A549 (cell line): ENCODE measurements at places on chromosomes 5 and 9. TPM values are rescaled to one million over a fixed set of nuclear protein-coding genes. Genes with fewer than 3 reads are reported as not detected.

Gene RASEF
- polyA plus RNA-seq = 4.7 to 5.3 TPM (median 5.1 TPM) in 3 replicates

Gene POU5F2
- polyA plus RNA-seq = not detected in 3 replicates

Gene EPB41L4A
- 1.3 to 1.8 TPM (median 1.7 TPM) in 3 replicates for polyA plus RNA-seq

Gene STXBP1
- 16.1 to 22.6 TPM (median 19.8 TPM) in 3 replicates for polyA plus RNA-seq

Gene TRPM6
- 1.5 to 1.8 TPM (median 1.5 TPM) in 3 replicates for polyA plus RNA-seq

Gene IFNA2
- polyA plus RNA-seq = not detected in 3 replicates

Gene RALGPS1
- 3.0 to 5.0 TPM (median 3.9 TPM) in 3 replicates for polyA plus RNA-seq

DNA sequence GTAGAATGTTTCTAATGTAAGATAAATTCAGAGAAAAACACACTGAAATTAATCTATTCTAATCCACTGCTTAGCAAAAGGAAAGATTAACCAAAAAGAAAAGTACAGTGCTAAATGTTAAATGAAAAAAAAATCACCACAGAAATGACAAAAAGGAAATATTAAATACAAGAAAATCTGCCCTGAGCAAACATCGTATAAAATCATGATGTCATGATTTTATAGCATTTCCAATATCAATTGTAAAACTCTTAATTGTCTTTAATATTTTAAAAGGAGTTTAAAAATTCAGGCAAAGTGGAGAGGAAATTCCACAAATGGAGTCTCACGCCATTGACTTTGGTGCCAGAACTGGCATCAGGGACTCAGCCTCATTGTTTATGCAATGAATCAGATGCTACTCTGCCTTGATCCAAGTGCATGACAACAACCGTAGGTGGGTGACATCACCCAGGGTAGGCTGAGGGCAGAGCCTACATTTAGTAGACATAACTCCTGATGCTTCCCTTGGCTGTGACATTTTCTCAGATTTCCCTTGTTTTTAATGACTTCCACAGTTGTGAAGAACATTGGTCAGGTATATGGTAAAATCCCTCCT is 696.8 kb downstream of the SEMA5A start:
- no peak for DNase-seq

GRCh38 chr5:122490718-122491117 is 178.7 kb downstream of the SNCAIP start:
- no peak for DNase-seq

GRCh38 chr9:90969021-90969675 is 167.5 kb downstream of the SYK start:
- no peak for DNase-seq

DNA sequence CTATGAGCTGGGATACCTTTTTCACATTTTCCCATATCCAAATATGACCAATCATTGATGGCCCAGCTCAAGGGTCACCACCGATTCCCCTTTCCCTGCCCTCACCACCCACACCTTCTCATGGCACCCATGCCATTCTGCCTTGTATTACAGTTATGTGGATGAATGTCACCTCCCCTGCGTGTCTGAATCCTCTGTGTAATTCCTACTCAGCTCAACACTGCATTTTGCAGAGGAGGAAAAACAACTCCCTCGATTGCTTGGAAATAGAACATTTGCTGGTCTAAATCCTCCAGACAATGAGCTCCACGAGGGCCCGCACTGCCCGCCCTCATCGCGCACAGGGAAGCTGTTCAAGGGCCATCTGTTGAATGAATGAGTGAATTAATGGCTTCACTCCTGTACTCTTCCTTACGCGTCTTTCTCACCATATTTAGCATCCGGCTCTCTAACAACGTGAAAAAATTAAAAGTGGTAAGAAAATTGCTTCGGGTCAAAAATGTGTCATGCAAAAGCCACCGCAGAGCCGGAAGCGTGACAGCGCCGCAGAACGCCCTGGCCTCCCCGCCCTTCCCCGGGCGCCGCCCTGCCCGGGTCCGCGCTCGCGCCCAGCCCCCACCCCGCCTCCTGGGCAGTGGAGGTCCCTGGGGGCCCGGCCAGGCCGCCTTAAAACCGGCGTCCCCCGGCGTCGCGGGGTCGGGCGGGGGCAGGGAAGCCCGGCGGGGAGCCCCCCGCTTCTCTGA is 704 bp downstream of the SUSD1 start:
- DNase-seq = peak; percentile 69

DNA sequence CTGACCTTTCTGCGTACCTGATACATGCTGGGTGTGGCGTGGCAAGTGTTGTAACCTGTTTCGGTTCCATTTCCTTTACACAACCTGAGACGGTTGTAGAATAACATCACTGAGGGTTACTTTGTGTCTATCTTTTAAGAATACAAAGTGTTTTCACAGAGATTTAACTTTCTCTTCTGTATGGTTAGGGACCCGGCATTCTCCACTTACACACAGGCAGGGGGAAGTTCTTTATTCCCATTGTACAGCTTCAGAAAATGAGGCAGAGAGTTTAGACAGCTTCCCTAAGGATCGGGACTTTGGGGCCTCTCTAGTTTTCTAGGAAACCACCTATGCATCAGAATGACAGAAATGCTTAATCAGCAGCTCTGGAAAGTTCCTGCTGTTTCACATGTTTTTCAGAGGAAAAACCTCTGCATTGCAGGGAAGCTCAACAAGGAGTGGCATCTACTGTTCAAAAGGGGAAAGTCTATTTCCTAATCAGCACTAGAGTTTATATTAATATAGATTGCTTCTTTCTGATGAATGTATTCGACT is 41.3 kb downstream of the CAST start:
- DNase-seq = no peak

- DNase-seq = no peak
These were observed 364.6 kb downstream of the CDH10 start for GRCh38 chr5:24280215-24280614.

GRCh38 chr5:126007841-126008240 is 415.4 kb upstream of the GRAMD2B start:
- no peak for DNase-seq

DNA sequence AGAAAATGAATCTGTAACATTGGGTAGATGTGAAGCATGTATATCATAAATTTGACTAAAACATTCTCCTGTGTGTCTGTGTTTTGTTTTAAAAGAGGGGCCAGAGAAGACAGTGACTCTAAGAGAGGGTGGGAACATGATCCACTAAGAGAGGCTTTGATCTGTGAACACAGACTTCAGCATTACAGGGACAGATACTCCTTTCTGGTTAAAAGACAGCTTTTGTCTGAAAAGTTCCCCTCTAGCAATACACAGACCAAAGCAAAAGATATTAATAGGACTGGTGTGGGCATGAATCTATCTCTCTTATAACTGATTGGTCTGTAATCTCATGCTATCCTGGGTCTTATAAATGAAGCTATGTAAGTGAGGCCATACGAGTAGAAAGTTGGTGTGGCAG is 150.9 kb downstream of the NUDT12 start:
- no peak for DNase-seq

DNA sequence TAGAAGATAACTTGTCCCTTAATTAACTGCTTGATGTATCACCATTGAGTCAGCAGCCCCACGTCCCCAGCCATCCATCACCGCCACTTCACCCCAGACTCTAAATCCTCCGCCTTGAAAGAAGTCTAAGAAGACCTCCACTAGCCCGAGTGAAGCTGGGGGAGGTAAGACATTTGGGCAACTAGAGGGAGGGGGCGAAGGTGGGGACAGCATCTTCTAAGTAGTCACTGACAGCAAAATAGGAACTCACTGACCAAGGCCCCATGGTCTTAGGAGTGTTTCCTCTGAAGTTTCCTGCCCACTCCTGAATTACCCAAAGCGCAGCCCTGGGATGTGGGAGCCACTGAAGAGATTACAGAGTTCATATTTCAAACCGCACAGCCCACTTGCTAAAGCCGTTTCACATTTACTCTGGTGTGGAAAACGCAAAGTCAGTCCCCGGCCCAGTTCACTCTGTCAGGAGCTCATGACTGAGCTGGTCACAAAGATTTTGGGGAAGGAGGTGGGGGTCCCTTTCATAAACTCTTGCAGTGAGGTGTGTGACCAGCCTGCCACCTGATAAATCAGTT is 107.4 kb downstream of the LHFPL2 start:
- no peak for DNase-seq

DNA sequence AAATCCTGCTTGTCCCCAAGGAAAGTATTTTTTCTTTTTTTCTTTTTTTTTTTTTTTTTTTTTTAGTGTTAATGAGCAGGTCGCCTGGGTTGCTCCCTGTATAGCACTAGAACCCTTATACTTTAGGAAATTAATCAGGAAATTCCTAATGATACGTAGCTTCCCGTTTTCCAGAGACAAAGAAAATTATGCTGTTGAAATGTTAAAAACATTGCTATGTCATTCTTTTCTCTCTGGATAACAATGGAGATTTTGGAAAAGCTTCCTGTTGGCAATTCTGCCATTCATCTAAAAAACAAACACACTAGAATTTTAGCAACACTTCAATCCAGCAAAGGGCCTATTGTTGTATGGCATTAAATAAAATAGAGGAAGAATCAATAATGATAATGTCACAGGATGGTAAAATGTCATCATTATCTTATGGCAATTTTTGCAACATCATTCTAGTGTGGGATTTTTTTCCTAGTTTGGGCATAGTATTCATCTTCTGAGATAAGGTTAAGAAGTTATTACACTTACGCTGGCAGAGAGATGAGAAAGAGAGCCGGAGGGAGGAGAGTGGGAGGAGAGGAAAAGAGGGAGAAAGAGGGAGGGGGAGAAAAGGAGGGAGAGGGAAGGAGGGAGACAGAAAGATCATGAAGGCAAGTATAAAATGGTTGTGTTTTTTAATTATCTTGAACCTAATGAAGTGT is 315.8 kb upstream of the PDE4D start:
- peak; percentile 20 for DNase-seq

GRCh38 chr9:130542457-130543228 is 36.7 kb upstream of the FUBP3 start:
- peak; percentile 18 for DNase-seq

DNA sequence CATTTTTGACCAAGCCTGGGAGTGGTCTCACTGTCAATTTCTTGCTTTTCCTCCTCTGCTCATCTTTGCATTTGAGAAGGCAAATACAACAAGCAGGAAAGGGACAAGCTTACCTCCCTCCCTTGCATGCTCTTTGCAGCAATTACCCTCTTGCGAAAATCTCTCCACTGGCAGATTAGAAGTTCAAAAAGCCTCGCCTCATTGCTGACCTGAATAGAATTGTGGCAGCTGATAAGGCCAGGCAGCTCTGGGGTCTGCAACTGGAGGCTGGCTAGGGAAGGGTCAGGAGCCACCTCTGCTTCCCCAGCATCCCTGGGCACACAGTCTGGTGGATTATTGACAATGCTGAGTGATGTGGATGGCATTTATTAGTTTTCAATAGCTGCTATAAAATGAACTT is 362.3 kb upstream of the KIF2A start:
- DNase-seq = no peak

- DNase-seq = peak; percentile 37
These were observed 83.2 kb upstream of the ADRA1B start for GRCh38 chr5:159833088-159833487.

- DNase-seq = no peak
These were observed 3.0 kb upstream of the RASGRF2 start for GRCh38 chr5:80957031-80957761.
